ENCODE measurements at places on chromosomes 5 and 9.

DNA sequence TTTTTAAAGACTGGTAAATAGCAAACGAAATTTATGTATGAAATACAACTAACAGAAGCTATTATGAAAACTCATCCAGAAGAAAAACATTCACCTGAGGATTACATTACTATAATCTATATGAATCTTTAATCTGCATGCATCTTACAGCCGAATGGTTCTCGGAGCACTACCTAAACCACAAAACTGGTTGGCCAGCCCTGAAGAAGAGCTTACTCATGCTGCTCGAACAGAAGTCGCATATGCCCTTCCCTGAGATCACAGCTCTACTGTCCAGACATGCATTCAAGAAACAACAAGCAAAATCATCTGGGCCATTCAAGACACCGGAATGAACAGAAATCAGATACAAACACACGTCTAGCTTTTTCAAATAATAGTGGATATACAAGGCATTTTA, 931.0 kb upstream of the DMAC1 start:
- DNase-seq = no peak

GRCh38 chr5:60066502-60066901, 173.0 kb upstream of the PDE4D start:
- DNase-seq = no peak

DNA sequence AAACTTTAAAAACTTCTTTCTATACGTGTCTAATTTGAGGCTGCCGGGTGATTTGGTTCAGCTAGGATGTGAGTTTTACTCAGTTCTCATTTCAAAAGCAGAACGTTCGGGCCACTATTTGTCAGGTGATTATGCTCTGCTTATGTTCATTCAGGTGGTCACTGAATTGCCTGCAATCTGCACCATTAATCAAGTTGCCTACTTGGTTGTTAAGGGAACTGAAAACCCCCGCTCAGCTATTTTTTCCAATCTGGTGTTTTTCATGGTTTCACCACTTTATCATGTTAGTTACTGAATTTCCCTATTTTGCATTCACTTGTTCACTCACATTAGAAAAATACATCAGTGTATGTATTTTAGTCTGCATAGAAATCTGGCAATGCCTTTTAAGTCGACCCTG, 523.0 kb downstream of the CSNK1G3 start:
- no peak for DNase-seq

GRCh38 chr9:111744363-111744762, 50.4 kb downstream of the SHOC1 start:
- no peak for DNase-seq

DNA sequence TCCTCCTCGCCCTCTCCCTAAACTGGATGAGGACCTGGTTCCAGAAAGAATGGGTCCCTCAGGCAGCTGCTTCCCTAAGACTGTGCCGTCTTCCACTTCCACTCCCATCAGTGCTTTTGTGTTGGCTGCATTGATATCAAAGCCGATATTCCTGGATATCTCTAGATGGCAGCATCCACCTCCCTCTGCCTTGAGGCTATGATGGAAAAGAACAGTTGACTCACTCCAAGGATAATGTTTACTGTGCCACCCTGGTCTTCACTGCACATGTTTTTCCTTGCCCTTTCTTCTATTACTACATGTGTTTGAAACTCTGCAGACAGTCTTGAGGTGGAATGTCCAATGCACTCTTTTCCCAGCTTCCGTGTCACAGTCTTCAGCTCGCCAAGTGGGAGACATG, 211.6 kb downstream of the MAST4 start:
- no peak for DNase-seq

GRCh38 chr9:127522727-127523126, 71.4 kb downstream of the LRSAM1 start:
- DNase-seq = no peak

DNA sequence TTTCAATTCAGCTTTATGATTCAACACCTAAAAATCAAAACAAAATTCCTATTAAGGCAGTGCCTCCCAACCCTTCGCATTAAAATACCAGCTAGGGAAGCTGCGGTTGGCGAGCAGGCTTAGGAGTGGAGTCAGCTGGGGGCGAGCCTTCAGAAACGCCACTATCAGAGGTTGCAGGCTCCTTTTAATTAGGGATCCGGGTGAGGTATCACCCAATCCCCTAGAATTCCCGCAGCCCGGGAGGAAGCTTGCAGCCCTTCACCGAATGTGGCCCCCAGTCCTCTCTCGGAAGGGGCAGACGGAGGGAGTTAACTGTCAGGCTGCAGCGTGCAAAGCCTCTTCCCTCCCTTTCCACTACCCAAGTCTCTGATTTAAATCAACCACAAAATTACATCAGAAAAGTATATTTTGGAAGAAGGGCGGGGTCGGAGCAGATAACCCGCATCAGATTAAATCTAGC, 1.7 kb downstream of the STC2 start:
- no peak for DNase-seq

GRCh38 chr5:104751969-104752368, 1189.4 kb upstream of the NUDT12 start:
- no peak for DNase-seq

GRCh38 chr9:87336407-87336806, 161.3 kb upstream of the DAPK1 start:
- no peak for DNase-seq

DNA sequence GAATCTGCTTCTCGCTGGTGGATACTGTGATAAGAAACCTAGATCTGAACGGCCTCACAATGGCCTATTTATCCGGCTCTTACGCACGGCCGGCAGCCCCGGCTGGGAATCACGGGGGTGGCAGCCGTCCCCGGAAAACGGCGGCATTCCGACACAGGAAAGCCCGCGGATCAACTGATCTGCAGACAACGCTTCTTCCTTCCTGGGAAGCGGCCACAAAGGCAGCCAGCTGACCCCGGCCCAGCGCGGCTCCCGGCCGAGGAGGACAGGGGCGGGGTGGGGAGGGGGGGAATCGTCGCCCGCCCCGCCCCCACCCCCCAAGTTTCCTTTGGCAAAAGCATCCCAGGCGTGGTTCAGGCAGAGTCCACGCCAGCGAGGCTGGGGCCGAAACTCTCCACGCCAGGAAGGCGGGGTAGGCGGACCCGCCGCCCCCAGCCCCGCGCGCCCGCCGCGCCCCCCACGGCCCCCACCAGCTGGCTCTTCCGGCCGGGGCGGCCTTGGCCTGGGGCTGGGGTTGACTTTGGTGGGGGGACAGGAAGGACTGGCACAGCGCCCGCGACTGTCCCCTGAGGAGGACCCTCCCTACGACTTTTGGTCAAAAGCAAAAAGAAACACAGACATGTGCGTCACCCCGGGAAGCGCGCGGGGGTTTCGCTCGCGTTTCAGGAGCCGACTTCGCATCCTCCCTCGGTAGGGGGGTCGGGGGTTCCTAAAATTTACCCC, 247.7 kb upstream of the ANKRD55 start:
- DNase-seq = peak; percentile 10

DNA sequence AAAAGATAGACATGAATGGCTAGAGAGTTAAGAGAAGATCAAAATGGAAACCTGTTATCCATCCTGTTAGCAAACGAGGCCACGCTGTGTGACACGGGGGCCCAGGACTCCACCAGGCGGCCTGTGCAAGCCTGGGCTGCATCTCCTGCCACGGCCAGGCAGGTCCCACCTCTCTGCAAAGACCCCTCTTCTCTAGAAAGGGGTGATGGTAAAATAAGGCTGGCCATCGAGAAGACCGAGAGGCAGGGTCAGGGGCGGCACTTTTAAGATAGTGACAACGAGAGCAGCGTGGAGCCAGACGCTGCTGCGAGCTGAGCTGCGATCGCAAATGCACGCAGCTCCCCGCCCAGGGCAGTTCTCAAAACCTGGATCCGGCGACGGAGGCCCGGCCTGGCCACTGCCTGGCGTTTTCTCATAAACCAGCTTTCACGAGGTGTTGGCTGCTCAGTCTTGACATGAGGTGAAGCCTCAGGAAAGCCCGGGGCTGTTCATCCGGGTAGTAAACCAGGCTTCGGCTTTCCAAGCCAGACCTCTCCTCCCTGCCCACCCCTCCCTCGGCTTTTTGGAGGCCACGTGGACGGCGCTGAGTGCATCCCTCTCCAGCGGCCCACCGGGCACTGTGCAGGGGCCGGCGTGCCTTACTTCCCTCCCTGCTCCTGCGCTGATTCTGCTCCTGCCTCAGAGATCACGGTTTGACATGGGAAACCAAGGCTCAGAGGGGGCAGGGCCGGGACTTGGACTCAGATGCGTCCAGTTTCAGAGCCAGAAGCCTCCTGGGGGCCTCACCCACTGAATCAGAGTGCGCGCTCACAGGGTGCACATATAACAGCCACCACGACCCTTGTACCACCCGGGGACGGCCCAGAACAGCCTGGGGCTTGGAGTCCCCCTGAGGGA, 151.6 kb upstream of the PHYKPL start:
- DNase-seq = no peak

- no peak for DNase-seq
Measured at GRCh38 chr9:135848341-135849047, 58.9 kb downstream of the CAMSAP1 start.

DNA sequence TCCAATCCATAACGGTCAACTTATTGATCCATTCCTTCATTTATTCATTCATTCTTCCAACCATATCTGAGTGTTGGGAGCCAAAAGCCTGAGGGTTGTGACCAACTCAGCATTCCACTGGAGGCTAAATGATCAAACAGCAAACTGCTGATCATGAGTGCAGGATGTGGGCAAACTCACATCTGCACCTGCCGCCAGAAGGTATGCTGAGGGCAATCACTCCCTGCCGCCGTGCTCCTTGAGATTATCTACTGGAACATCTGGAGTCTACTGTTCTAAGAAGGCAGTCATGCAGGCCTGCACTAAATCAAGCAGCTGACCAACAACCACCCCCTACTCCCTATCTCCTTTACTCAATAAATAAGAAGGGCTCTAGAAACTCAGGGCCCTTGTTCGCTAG, 184.0 kb downstream of the TTLL11 start:
- no peak for DNase-seq

DNA sequence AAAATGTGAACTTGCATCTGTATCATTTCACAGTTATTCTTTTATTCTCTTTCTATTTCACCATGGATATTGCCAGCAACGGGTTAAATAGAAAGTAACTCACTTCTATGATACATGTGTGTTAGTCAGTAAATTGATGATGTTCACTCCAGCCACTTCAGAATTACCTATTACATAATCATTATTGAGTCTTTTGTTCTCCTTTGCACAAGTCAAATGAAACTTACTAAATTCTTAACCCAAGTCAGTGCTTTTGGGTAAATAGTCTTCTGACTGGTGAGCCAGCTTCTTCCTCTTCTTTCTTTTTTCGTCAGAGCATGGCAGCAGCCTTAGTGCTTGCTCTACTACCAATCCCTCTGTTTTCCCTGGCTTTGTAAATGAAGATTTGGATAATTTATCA, 344.3 kb downstream of the RAB3C start:
- no peak for DNase-seq

GRCh38 chr9:78073722-78074121, 42.1 kb upstream of the GNAQ start:
- no peak for DNase-seq

- DNase-seq = no peak
Measured at GRCh38 chr9:121956808-121957207, 136.3 kb downstream of the TTLL11 start.

GRCh38 chr5:110106750-110107149, 417.0 kb downstream of the MAN2A1 start:
- DNase-seq = no peak

- DNase-seq = no peak
Measured at GRCh38 chr5:103539376-103540330, 22.9 kb downstream of the NUDT12 start.

GRCh38 chr5:35780236-35780635, 76.5 kb upstream of the IL7R start:
- DNase-seq = peak; percentile 35

DNA sequence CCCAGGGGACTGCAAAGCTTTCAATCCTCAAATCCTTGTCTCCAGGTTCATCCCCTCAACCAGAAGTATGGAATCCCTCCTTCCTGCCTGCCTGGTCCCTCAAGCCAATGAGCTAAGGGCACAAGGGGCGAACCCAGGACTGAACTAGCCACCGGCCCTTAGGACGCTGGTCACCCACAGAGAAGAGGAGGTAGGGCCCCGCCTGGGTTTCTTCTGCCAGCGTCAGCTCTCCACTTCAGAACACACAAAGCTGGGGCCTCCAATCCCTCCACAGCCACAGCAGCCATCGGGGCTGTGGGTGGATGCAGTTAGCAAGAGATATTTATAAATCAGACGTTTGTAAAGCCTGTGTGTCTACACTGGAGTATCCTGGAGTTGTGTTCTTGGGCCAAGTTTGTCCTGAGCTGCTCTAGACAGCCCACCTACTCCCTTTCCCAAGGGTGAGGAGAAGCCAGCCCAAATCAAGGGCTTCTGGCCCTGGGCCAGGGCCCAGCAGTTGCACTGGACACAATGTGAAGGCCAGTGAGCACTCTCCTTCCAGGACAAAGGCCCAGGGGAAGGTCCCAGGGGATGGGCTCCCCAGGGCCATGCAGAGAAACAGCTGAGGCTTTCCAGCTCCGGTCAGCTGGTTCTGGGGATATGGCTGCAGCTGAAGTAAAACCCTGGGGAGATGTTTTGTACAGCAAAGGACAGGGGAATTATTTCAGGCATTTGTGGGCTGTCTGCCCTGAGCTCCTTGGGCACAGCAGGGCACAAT, 18.9 kb downstream of the AMBP start:
- no peak for DNase-seq

DNA sequence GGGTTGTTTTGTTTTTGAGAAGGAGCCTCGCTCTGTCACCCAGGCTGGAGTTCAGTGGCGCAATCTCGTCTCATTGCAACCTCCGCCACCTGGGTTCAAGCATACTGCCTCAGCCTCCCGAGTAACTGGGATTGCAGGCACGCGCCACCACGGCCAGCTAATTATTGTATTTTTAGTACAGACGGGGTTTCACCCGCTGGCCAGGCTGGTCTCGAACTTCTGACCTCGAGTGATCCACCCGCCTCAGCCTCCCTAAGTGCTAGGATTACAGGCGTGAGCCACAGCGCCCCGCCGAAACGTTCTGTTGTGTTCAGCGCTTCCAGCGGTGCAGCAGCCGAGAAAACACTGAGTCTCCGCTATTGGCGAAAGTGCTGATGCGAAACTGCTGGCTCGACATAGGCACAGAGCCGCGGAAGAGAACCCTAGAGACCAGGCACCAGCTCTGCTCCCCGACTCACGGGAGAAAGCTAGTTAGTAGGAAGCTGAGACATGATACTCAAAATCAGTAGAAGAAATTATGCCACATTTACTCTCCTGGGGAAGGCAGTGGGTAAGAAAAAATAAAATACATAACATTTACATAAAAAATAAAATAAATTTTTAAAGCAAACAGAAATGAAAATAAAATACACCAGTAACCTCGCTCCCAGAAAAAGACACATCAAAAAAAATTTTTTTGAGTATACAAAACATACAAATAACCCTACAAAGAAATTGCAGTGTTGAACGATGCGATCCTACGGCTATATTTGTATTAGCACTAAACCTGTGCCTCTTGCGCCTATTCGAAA, 31.6 kb downstream of the ANXA2R start:
- DNase-seq = peak; percentile 83

GRCh38 chr9:3528451-3528850, 2.6 kb upstream of the RFX3 start:
- DNase-seq = no peak

GRCh38 chr5:65815161-65815560, 93.2 kb downstream of the NLN start:
- no peak for DNase-seq

- DNase-seq = no peak
Measured at GRCh38 chr5:143051244-143052058, 281.3 kb downstream of the ARHGAP26 start.

GRCh38 chr5:2810644-2811043, 59.2 kb upstream of the IRX2 start:
- DNase-seq = no peak

All from stimulated activated CD4-positive, alpha-beta T cell treated with anti-CD3 and anti-CD28 coated beads, TNF-alpha, amount 100 ng/mL, for 1 hour (primary cell).